ENCODE measurements at places on chromosomes 1 and 21.
A peak's percentile ranks its signal among the peaks of the same experiment; 100 is the strongest.

DNA sequence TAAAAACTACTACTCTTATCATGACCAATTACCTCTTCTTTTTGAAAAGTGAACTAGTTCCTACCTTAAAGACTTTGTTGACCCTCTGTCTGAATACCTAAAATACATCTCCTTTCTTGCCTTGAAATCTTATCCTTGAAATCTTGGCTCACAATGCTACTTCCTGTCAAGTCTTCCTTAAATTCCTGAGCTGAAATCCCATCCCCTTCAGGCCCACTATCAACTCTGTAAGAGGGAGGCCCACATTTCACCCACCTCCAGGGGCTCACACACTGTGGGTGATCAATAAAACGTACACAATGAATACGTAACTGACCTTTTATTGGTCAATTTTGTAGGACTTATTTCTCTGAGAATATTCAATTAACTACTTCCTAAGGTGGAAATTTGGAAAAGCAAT is 88.0 kb downstream of the APP start:
- DNase-seq, result no peak

- DNase-seq, result no peak
Observed at GRCh38 chr21:25908495-25908894, 173.7 kb downstream of the GABPA start.

DNA sequence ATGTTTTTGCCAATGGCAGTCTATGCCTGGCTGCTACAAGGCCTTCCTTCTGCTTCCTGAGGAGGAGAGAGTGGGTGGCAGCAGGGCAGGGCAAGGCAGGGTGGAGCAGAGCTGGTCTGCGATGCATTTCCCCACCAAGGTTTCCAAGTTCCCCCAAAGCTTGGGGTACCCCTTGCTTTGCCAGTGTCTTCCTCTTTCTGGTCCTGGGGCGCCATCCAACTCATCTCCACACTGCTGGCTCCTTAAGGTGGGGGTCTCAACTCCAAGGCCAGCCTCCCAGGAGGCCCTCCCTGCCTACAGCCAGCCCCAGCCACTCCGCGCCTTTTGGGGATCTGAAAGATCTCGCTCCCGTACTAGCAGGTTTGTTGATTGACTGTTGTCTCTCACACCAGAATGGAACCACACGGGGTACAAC is 3.9 kb upstream of the SKI start:
- no peak for DNase-seq

GRCh38 chr1:43220905-43221778 is 48.6 kb upstream of the TMEM125 start:
- DNase-seq, result no peak

DNA sequence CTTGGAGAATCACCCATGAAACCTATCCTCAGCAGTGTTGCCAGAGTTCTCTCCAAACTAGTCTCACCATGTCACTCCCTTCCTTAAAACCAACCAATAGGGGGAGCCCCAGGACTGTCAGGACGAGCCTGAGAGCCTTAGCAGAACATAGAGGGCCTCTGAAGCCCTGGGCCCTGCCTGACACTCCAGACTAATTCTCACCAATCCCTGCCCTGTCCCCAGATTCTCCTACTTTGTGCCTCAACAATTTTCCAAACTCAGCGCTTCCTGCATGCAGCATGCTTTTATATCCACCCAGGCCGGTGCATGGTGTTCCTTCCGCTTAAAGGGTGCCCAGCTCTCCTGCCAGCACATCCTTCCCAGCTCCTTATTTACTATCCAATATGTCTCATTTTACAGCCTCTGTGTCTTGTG is 42.7 kb downstream of the HSD3B1 start:
- peak; percentile 89 for DNase-seq

GRCh38 chr1:222250376-222250775 is 297.5 kb downstream of the HHIPL2 start:
- DNase-seq, result no peak

DNA sequence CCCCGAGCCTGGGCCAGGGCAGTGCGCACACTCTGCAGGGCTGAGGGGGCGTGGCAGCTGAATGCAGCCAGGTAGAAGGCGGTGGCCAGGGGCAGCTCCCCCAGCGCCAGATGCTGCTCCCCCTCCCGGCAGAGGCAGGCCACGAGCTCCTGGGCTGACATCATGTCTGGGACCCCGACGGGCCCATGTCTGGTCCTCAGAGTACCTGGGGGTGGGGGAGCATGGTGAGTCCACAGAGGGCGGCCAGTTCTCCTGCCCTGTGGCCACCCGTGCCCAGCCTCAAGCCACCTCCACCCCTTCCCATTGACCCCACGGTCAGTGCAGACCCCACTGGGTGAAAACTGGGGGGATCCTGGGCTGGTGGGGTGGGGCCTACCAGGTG is 838 bp downstream of the TTC34 start:
- no peak for DNase-seq

GRCh38 chr21:45253180-45253579 is 34.5 kb downstream of the POFUT2 start:
- DNase-seq, result no peak

- no peak for DNase-seq
Observed at GRCh38 chr1:69842326-69842725, 274.6 kb downstream of the LRRC7 start.

DNA sequence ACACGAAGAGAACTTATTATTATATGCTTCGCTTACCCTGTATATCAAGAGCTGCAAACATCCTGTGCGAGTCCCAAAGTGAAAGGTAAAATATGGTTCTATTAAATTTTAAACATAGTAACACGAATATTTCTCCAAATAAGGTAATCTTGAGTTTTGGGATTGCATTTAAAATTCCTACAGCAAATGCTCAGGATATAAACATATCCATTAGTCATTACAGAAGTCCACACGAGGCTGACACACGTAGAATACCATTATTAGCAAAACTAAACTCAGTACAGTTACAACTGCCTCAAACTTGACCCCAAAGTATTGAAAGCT is 282 bp upstream of the LYPLAL1 start:
- DNase-seq, result no peak

- DNase-seq, result peak; percentile 70
Observed at GRCh38 chr1:31663622-31664452, 19.2 kb upstream of the PEF1 start.

DNA sequence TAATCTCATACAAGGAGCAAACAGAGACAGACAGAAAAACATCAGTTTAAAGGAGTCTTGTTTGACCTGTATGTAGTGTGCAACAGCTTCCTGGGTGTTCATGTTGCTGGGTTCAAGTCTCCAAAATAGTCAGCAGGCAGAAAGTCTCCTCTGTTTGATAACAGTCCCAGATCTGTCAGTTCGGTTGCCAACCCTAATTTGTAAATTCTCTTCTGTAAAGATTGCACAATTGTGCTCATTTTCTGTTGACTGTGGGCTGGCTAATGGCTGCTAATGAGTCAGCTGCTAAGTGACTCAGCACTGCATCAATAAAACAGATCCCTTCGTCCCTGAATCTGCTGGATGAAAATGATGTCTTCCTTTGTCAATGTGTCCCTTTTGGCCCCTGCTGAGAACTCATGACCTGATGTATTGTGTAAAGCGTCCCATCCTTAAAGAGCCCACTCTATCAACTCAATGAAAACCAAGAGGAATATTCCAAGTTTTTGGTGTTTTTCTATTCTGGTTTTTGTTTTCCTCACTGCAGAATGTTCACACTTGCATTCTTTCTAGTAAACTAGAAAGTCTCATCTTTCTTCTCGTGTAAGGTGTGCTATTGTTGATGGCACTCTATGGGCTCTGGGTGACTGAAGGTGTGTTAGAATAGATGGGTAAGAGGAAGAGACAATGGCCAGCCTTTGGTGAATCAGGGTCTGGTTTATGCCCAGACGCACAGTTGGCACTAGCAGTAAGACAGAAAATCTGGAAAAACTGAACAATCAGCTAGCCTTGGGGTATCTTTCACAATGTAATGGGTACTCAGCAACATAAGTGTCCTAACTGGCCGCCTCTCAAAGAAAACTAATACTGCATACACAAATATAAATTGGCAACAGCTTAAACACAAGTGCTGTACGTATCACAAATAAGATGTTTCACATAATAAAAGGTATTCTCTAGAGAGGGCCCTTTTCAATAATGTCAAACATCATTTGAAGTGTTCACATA is 75.1 kb upstream of the SIPA1L2 start:
- peak; percentile 87 for DNase-seq

- no peak for DNase-seq
Observed at GRCh38 chr1:194004146-194004545, 817.7 kb upstream of the B3GALT2 start.

GRCh38 chr1:60596791-60597750 is 485.3 kb upstream of the NFIA start:
- DNase-seq, result no peak

DNA sequence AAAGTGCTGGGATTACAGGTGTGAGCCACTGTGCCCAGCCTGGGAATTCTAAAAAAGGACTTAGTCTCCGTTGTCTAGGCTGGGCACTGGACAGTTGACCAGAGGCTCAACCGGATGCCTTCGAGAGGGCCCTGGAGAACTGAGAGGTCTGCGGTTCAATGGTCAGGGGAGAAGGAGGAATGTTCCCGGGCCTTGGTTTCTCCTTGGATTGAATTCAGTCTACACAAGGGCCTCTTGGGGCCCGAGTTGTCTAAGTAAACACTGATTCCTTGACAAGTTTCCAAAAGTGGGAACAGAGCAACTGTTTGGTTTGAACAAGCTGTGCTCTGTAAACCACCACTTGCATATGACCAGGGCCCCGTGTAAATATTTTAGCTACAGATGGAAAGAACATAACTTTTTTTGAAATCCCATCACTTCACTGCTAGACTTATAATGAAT is 29.1 kb upstream of the CAPZB start:
- peak; percentile 54 for DNase-seq

GRCh38 chr1:168529518-168529917 is 14.3 kb downstream of the XCL2 start:
- DNase-seq, result no peak

- no peak for DNase-seq
Observed at GRCh38 chr1:18920931-18921330, 18.6 kb upstream of the ALDH4A1 start.

DNA sequence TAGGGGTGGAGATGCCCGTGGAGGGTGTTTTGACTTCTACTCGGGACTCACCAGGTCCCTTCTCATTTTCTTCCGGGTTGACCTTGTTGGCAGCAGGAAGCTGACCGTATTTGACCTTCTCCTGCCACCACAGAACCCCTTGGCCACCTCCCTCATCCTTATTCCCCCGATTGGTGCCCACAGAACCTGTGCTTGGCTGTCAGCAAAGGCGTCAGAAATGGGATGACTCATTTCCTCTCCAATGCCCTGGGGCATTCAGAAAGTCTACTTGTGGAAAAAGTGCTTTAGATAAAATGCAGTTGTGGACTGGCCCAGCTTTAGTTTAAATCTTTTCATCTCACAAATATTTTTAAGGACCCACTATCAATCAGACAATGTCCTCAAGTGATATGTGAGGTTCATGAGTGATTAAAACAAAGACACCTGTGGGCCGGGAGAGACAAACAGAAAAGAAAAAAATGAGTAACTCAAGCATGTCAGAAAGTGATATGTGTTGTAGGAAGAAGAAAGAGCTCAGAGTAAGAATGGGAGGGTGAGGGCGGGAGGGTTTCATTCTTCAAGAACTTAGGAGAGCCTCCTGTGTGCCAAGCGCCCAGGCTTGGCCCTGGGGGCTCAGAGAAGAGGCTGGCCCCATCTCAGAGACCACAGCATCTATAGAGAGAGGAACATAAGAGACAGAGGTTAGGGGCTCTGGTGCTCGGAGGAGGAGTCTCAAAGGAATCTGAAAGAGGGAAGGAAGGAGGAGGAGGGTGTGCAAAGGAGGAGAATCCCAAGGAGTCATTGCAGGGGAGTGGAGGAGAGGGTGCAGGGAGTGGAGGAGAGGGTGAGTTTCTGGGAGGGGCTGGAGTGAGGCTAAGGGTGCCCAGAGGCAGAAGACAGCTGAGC is 221.6 kb upstream of the VAMP3 start:
- peak; percentile 55 for DNase-seq

DNA sequence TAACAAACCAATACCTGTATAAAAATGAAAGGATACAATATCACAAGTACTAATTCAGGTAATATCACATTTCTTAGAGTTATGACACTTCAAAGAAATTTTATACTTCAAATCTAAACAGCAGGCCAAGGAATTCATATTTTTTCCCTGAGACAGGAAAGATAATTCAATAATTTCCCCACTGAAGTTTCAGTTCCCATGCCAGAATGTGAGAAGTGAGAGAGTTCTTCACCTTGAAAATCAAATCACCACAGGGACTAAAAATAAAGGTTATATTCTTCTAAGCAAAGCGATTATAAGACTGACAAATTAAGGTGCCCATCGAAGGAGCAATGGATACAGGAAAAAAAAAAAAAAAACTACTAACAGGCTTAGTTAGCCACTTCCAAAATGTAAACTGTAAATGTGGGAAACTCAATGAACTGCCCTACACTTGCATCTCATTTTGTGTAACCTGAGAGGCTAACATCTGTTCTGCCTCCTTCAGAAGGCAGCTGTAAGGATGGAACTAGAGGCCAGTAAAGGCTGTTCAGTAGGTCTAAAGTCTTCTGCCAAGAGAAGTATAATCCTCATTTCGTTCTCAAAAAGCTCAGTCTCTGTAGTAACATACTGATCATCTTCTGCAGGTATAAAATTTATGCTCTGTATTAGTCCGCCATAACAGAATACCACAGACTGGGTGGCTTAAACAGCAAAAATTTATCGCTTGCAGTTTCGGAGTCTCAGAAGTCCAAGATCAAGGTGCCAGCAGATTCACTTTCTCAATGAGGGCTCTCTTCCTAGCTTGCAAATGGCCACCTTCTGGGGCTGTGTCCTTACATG is 127.8 kb downstream of the RERE start:
- DNase-seq, result no peak

DNA sequence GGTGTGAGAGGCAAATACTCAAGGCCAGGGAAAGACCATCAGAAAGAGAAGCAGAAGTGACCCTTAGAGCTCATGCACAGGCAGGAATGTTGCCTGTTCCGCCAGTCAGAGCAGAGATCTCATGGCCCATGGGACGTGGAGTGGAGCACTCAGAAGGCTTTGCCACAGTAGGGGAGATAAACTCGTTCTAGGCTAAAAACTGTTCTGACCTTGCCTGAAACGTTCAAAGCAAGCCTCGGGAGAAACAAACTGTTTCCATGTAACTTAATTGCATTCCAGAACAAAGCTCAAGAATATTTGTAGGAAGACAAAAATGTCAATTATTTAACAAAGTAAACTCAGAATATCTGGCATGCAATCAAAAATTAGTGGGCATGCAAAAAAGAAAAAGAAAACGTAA is 20.7 kb upstream of the SLC19A1 start:
- DNase-seq, result no peak

- DNase-seq, result no peak
Observed at GRCh38 chr1:58907398-58907797, 123.6 kb upstream of the JUN start.

GRCh38 chr1:11229203-11229602 is 33.1 kb downstream of the MTOR start:
- DNase-seq, result no peak

Data from stomach (tissue), 19 donors.